ENCODE measurements at places on chromosomes 7 and 10.

DNA sequence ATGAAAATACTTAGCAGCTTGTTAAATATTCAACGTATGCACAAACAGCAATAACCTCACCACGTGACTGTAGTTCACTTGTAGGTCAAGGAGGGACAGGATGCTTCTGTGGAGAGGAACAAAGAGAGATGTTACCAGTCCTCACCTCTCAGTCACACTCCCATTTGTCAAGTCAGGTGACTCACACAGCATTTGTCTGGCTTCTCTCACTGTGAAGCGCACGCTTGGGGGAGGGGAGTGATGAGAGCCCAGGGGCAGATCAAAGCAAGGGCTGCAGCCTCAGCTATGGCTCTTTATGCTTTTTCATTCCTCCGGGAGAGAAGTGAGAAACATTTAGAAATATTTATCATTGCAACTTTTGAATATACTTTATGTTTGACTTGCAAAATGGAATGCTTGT lies 2.9 kb upstream of the RBM20 start:
- DNase-seq: no peak

GRCh38 chr7:27661811-27662489 lies 733 bp downstream of the HIBADH start:
- DNase-seq: peak; percentile 51

GRCh38 chr7:29017713-29018112 lies 59.6 kb upstream of the TRIL start:
- no peak for DNase-seq

GRCh38 chr10:28294809-28295208 lies 8.1 kb downstream of the MPP7 start:
- DNase-seq: no peak

- DNase-seq: no peak
Observed at GRCh38 chr7:80833289-80834268, 85.3 kb downstream of the SEMA3C start.

DNA sequence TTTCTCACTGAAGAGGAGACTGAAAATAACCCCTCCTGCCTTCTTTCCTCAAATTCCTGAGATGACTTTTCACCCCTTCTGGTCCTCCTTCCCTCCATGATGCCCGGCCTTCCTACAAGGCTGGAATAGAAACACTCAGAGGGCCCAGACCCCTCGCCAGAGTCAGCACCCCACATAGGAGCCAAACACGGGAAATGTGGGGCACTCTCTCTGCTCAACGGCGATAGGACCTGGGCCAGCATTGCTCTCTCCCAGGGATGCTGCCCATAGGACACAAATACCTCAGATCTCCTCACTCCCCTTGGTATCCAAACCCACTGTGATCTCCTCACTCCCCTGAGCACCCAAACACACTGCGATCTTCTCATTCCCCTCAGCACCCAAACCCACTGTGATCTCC lies 7.4 kb downstream of the CFAP46 start:
- no peak for DNase-seq
